ENCODE measurements at places on chromosomes 11 and 22.

- DNase-seq: no peak
Observed at GRCh38 chr11:113977701-113978100, 2.8 kb downstream of the HTR3A start.

DNA sequence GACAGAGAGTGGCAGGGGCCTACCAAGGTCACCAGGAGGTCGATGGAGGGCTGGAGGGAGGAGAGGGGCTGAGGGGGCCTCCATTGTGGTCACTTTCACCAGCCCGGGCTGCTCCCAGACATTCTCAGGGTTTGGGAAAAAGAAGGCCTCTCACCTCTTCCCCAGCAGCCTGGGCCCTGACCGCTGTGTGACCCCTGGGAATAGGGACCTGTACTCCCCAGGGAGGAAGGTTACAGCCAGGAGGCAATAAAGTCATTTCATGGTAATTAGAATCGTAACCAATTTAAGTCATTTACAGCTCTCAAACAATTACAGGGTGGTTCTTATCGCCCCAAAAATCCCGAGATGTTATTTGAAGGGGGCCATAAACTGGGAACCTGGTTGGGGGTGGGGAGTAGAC, 37.8 kb downstream of the ISX start:
- no peak for DNase-seq

GRCh38 chr11:24598641-24599040, 101.8 kb downstream of the LUZP2 start:
- DNase-seq: no peak

DNA sequence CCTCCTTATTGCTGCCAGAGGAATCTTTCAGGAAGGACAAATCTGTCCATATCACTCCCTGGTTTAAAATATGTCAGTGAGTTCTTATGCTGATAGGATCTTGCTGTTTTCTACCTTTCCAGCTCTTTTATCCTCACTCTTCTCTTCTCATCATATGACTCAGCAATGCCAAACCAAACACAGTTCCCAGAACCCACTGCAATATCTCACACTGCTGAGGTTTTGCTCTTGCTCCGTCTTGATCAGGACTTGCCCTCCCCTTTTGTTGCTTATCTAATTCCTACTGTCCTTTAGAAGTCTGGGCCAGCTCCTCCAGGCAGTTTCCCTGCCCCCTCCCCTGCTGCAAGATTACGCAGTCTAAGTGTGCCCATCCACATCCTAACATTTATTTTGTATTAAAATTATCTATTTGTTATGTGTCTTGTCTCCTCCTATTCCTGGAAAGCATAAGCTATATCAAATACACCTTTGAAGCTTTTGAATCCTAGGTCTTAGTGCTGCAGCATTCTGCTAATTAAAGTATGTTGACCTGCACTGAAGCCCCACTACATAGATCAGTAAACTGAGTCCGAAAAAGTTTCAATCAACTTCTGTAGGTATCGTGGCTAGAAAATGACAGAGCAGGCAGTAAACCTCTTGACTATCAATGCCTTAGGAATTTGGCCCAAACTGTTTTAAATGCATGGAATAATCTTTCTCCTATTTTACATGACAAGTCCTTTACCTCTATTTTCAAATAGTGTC, 119.2 kb upstream of the C11orf87 start:
- no peak for DNase-seq

GRCh38 chr11:65634440-65634839, 3.5 kb upstream of the SIPA1 start:
- DNase-seq: no peak

- DNase-seq: no peak
Observed at GRCh38 chr22:38987171-38987895, 5.2 kb downstream of the APOBEC3B start.

- DNase-seq: no peak
Observed at GRCh38 chr11:26847459-26847858, 125.6 kb upstream of the SLC5A12 start.

DNA sequence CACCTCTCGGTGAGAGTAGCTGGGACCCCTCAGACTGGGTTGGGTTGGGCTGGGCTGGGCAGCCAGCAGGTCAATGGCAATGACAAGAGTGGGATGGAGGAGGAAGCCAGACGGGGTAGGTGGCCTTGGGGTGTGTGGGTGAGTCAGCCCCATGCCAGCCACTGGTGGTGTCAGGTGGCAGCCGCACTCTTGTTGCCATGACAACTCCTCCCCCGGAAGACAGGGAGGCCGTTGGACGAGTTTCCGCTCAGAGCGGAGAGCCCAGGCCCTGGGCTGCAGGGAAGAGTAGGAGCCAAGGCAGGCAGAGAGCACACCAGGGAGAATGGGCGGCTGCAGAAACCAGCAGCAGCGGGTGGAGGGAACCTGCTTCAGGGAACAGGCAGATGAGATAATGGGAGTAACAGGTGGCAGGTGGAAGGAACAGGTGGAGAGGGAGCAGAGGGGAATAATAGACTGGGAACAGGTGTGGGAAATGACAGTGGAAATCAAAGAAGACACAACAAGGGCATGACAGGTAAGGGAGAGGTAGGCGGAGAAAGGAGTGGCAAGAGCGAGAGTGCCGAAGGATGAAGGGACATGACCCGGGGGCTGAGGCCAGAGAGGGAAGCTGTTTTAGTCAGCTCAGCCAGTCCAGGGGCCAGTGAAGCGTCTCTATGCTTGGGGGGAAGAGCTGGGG, 8.7 kb downstream of the SPTBN2 start:
- peak; percentile 56 for DNase-seq

DNA sequence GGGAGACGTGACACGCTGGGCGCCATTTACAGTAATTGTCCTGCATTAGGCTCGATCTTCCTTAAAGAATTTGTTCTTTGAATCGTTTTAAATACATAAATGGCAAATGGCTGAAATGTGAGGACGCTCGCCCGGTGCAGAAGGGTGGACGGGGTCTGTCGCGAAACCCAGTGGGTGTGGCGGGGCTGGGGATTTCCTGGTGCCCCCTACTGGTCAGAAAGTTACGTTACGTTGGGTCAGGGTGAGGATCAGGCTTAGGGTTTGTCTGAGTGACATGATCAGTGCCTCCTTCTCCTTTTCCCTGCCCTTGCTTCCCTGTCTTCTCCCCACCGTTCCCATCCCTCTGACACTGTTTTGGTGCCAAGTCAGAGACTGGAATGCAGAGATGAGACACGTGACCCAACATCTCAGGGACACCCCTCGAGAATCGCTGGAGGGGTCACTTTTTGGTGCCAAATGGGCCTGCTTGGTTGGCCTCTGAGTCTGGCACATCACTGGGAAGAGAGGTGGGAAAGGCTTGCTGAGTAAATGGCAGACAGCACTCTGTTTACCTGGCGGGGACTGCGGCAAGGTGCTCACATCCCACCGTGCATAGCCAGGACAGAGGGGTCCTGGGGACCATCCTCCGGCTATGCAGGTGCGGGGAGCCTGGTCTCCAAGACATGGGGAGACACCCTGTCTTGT, 1107.6 kb downstream of the BRD1 start:
- no peak for DNase-seq

DNA sequence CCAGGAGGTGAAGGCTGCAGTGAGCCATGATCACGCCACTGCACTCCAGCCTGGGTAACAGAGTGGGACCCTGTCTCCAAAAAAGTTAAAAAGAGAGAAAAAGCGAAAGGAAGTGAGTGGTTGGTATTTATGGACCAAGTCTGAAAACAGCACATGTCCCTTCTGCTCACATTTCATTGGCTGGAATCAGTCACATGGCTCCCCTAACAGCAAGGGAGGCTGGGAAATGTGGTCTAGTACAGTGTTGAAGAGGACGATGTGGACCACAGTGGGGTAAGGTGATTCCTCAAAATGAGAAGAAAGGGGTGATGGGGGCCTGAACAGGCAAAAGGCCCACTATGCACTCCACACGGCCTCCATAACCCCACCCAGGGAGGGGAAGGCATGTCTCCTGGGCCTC, 32.5 kb upstream of the SMTN start:
- DNase-seq: no peak

DNA sequence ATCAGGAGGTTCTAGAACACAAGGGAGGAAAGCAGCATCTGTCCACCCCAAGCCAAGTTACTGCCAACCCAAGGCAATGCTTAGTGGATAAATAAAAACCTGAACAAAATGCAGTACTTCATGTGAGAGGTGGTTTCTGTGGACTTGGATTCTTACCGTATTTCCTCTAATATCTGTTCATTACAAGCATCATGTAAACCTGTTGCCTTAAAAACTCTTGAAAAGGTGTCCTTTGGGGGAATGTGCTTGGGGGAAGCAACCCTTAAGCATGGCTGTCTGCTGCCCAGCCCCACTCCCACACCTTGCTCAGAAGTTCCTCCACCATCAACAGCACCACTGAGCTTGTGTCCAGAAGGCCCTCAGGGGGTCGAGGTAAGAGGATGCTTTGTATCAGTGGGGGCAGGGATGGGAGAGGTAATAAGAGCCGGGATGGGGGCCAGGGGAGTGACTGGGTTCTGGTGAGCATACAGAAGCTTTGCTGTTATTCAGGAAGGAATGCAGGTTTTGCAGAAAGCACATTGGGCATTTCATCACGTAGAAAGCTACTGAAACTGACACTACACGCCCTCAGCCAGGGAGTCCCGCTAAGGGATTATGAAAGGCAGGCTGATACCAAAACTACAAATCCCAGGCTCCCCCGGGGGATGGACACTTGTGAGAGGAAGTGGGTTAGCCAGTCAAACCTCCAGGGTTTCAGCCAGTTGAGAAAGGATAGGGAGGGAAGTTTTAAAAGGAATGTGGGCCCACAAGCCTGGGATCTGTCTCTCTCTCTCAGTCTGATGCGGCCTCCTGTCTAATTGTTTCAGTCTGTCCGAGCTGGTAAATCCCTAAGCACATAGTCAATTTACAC, 52.0 kb downstream of the KCNJ1 start:
- peak; percentile 74 for DNase-seq

DNA sequence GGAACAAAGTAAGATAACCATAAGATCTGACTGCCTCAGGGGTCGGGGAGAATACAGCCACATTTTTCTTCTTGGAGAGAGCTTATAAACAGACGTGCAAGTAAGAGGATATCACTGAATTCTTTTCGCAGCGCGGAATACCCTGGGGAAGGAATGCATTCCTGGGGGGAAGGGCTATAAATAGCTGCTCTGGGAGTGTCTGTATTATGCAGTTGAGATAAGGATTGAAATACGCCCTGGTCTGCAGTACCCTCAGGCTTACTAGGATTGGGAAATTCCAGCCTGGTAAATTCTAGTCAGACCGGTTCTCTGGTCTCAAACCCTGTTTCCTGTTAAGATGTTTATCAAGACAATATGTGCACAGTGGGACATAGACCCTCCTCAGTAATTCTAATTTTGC, 1491.7 kb upstream of the RAG2 start:
- no peak for DNase-seq

- peak; percentile 76 for DNase-seq
Observed at GRCh38 chr11:65112546-65113360, 1.1 kb downstream of the TM7SF2 start.

- DNase-seq: no peak
Observed at GRCh38 chr22:24952837-24953383, 394 bp downstream of the KIAA1671 start.

- no peak for DNase-seq
Observed at GRCh38 chr11:35049859-35050531, 89.0 kb upstream of the CD44 start.

GRCh38 chr11:95074792-95075563, 8.3 kb downstream of the SRSF8 start:
- no peak for DNase-seq

DNA sequence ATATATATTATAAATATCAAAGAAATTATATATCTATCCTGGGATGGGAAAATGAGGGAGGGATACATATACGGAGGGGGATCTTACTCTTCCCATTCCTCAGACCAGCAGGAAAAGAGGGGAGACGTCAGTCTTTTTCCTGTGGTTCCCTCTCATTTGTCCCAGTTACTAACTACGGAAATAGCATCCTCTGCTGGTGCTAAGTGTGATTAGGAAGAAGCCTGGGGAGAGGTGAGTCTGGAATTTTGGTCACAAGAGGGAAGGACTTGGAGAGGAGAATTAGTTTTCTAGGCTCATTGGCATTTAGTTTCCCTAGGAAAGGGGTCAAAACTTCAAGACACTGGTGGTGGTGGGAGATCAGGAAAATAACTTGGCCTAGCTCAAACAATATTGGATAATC, 11.6 kb downstream of the MED19 start:
- DNase-seq: no peak
